Stimulated activated CD8-positive, alpha-beta memory T cell treated with anti-CD3 and anti-CD28 coated beads, Interleukin-2, amount 100 ng/mL, for 1 hour (primary cell): ENCODE measurements at places on chromosomes 13 and 19.

- no peak for DNase-seq
These were observed 12.1 kb downstream of the COMP start for GRCh38 chr19:18778826-18779495.

DNA sequence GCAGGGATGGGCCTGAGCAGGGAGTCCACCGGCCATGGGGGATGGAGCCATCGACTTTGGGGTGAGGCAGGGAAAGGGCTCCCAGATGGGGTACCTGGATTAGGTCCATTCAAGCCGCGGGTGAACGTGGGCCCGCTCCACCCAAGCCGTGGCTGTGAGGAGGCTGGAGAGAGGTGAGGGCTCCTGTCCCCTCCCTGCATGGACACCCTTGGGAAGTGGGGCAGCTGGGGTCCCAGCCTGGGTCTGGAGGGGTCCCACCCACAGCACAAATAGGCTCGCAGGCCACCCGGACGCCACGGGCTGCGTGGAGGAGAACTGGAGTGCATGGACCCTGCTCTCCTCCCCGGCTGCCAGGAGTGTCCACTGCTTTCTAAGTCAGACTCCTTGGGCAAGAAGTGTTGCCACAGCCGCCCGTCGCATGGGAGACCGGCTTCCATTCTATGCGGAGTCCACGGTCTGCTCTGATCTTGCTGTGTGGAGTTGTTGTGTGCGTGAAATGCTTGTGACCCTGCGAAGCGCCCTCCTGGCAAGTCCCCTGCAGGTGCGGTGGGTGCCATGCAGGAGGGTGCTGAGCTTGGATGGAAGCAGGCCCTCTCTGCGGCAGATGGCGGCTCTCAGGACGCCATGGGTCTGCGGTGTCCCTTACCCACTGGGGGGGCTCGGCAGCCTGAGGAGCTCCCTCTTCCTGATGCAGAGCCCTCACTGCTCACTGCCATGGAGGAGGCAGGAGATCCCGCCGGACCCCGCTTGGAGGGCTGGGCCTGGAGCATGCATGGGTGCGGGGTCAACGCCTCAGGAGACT, 2.0 kb downstream of the DAZAP1 start:
- DNase-seq = no peak

- no peak for DNase-seq
These were observed 270.4 kb downstream of the ENOX1 start for GRCh38 chr13:43516401-43516833.

- no peak for DNase-seq
These were observed 9.6 kb upstream of the BCL3 start for GRCh38 chr19:44738603-44739558.

- no peak for DNase-seq
These were observed 167.4 kb upstream of the STARD13 start for GRCh38 chr13:33452873-33453517.

GRCh38 chr13:27309401-27309958, 38.9 kb downstream of the RASL11A start:
- DNase-seq = no peak

DNA sequence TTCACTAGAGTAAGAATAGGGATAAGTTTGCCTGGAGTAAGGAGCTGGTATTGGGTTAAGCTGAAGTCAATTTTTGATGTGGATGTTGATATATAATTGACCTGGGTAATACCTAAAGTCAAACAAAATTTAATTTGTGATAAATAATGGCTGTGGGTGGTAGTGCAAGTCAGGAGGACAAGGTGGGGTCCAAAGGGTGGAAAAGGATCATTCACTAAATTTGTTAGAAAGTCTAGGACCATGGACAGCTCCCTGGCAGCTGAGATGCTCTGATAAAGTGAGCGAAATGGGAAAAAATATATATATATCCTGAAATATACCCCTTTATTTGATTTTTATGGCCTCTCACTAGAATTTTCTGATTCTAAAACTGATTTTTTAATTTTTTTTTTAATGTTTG, 463.5 kb downstream of the GPC6 start:
- no peak for DNase-seq

DNA sequence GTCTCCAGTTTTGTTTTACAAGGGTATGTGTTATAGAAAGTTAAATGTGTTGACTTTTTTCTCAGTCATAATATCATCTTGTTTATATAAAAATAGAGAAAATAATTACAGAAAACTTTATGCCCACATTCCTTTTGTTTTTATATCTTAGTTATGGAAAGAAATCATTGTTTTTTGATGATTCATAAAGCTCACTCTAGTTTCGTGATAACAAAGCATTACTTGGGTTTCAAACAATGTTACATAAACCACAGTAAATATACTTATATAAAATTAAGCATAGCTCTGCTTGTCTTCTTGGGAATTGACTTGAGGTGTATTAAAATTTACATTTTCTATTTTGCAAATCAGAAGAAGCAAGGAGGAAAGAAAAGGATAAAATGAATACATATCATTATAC, 111.8 kb downstream of the SGCG start:
- no peak for DNase-seq

DNA sequence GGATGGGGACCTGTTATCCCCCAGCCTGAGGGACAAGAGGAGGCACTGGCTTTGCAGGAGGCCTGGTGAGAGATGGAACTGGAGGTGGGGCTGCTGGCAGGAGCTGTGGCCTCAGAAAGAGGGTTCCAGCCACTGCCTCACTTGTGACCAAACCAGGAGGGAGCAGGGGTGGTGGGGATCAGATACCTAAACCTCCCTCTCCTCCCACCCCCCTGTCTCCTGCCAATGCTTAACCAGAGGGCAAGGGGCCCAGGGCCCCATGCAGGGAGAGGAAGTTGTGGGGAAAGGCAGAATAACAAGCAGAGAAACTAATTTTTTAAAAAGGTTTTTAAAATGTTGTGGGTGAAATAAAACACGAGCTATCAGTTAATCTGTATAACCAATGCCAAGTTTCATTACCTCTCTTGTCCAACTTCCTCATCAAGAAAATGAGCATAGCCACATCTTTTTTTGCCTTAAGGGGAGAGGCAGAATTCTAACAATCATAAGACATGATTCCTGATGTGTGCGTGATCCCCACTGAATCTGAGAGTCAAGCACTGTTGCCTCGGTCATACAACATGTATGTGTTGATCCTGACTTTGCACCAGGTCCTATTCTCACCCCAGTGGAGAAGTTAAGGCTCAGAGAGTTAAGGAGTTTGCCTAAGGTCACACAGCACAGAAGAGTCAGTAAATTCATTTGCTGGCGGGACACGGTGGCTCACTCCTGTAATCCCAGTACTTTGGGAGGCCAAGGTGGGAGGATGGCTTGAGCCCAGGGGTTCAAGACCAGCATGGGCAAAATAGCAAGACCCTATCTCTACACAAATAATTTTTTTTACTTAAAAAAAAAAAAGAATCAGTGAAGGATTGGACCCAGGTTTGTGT, 12.9 kb downstream of the FXYD5 start:
- no peak for DNase-seq

DNA sequence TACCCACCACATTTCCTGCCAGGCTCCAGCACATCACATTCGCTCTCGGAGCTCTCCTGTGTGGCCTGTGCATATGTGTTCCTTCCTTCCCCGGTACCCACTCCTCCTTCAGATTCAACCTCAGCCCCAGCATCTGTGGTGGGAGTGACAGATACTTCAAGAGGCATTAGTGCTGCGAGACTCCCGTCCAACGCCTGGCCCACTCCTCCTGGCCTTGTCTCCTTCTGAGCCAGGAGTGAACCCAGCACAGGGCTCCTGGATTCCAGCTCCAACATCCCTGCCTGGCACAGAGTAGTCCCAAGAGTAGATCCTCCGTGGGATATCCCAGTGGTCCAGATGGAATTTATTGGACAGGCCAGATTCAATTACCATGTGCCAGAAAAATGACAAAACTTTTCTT, 55.9 kb downstream of the SACS start:
- no peak for DNase-seq

DNA sequence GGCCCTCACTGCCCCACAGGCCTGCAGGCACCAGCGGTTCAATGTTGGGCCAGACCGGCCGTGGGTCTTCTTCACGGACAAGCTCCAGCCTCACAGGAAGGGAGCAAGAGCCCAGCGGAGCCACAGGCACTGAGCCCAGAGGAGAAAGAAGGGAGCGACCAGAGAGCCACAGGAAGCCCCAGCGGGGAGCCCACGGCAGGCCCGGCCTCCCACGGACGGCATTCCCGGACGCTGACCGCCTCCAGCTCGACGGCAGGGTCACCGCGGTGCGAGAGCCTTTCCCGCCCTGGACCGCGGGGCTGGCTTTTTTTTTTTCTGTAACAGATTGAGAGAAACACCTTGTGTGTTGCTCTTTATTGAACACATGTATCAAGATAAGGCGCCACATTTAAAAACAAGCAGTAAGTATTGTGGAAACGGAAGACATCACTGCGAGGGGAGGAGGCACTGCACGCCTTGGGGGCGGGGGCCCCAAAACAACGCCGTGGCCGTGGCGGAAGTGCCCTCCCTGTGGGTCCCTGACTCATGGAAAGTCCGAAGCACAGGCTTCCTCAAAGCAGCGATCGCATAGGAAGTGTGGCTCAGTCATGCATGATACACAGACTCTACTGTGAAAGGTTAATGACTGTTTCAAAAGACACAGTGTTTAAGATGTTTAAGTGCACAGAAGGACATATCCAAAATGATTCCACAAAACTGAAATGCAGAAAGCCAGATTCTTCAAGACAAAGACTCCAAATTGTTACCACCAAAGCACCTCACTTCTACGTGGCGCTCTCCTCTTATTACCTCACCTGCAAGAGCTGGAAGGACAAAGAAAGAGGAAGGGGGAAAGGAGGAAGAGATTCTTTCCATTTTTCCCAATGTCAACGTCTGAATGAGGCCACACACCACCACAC, 3.5 kb downstream of the RASA3 start:
- DNase-seq = peak; percentile 89

DNA sequence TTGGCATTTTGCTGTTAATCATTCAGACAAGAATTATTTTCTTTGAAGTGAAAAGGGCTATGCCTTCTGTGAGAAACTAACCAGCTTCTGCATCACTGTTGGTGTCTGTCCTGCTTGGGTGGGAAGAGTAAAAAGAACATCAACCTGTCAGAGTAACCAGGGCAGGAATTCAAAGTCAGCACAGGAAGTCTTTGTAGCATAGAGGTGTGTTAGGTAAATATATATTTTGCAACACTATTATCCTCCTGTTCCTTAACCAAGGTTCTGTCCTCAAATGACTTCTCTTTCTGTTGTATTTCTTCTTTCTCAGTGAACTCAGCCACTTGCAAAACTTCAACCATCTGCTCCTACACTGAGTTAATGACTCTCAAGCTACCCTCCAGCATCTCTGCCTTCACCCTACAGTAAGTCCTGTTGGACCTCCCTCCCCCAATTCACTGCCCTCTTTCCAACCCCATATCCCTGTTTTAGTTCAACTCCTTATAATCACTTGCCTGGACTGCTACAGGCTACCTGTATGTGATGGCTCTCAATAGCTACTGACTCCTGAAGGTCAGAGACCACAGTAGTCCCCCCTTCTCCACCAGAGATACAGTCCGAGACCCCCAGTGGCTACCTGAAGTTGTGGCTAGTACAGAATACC, 49.9 kb downstream of the SMAD9 start:
- DNase-seq = no peak

- DNase-seq = no peak
These were observed 246.1 kb downstream of the DCT start for GRCh38 chr13:94233401-94233800.

- DNase-seq = no peak
These were observed 1534.0 kb upstream of the SPRY2 start for GRCh38 chr13:81874681-81875661.

GRCh38 chr13:110329798-110330461, 22.8 kb downstream of the COL4A2 start:
- DNase-seq = no peak

- no peak for DNase-seq
These were observed 423.7 kb upstream of the TSHZ3 start for GRCh38 chr19:31772915-31773314.
